ENCODE measurements at places on chromosomes 6 and 20.

GRCh38 chr6:39452306-39453145 is 130.0 kb upstream of the KCNK16 start:
- DNase-seq, result peak; percentile 81

GRCh38 chr6:46410334-46410953 is 80.8 kb downstream of the RCAN2 start:
- DNase-seq, result peak; percentile 19

GRCh38 chr20:43939762-43940121 is 25.1 kb downstream of the TOX2 start:
- no peak for DNase-seq

GRCh38 chr6:64777941-64778785 is 928.9 kb downstream of the EYS start:
- DNase-seq, result no peak

DNA sequence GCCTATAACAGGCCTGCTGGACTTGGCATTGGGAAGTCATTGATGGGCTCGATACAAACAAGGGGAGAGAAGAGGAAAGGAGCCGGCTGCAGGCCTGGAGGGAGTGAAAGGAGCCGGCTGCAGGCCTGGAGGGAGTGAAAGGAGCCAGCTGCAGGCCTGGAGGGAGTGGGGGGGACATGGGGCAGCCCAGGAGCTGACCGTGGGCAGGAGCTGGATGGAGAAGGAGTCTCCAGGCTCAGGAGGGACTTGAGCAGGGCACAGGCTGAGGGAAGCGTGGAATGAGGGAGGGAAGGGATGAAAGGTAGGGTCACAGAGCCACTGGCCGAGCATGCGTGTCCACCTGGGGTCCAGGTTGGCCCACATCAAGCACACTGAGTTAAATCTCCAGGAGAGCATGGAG is 32.0 kb downstream of the RPP40 start:
- no peak for DNase-seq

GRCh38 chr6:112037783-112038216 is 16.1 kb upstream of the CCN6 start:
- peak; percentile 98 for DNase-seq

- DNase-seq, result peak; percentile 56
Measured at GRCh38 chr6:57173056-57173885, 1.1 kb downstream of the BAG2 start.
